ENCODE measurements at places on chromosomes 11 and 22. TPM values are rescaled to one million over a fixed set of nuclear protein-coding genes. Genes with fewer than 3 reads are reported as not detected.

DNA sequence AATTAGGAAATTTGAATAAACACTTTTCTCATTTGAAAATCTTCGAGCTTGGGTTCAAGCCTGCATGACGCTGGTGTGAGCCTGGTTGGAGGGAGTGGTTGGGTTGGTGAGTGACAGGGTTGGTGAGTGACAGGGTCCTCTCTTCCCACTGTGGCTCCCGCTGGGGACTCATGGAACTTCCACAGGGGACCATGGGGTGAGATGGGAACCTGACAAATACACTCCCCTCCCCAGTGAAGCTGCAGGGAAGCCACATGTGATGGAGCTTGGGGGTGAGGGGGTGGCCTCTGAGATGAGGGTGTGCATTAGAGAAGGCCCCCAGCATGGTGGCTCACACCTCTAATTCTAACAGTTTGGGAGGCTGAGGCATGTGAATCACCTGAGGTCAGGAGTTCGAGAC, 66.8 kb downstream of the RTL6 start:
- no peak for DNase-seq

GRCh38 chr22:45164270-45165088, 754 bp downstream of the NUP50 start:
- DNase-seq = no peak

- peak; percentile 58 for DNase-seq
Observed at GRCh38 chr11:75583718-75584658, 21.9 kb downstream of the SERPINH1 start.

DNA sequence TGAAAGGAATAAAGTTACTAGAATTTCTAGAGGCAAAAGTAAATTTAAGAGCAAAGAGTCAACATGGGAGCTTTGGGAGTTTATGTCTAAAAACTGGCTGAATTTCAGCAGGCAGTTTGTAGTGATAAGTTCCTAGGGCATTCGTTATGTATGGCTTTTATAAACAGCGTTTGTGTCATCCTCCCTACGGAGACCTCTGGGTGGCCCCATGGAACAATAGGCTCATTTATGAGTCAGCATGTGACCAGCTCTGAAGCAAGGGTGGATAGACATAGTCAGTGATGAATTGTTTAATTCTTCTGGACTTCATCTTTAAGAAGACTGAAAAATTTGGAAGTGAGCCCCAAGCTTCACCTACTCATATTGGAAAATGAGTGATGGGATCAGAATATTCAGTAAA, 37.1 kb downstream of the SVIP start:
- peak; percentile 19 for DNase-seq

- no peak for DNase-seq
Observed at GRCh38 chr11:103085758-103086365, 6.1 kb downstream of the DCUN1D5 start.

DNA sequence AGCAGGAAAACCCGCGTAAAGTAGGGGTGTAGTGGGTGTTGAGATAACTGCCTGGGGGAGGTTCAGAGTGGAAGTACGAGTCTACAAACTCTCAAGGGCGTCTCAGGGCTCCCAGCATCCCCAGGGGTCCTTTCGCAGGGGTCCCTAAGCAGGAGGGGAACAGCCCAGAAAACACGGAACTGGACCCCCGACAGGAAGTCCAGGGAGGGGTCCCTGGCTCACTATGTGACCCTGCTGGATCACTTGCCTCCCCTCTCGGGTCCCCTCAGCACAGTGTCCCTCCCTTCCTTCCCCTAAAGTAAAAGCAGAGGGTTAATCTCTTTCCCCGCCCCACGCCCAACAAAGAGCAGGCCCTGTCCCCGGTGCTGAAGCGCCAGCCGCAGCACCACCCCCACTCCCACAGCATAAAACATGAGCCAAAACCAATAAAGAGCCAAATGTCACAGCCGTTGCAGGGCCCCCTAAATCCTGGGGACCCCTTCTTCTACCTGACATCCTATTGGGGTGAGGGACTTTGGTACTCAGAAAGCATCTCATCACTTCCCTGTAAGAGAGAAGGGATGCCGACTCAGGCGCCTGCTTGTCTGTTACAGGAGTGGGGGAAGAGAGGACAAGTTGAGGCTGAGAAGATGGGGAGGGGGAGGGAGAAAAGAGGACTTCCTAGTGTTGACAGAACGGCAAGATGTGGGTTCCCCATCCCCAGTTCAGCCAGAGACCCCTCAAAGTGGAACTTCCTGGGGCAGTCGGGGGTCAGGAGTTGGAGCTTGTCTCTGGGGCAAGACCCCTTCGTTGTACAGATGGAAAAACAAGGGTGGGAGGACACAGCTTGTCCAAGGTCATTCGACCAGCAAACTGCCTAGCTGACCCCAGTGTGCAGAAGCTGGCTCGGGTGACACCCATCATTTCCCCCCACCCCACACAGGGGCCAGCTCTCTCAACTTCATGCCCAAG, 1.4 kb upstream of the NEFH start:
- no peak for DNase-seq

GRCh38 chr11:17296852-17297559, 20.5 kb downstream of the NUCB2 start:
- no peak for DNase-seq

DNA sequence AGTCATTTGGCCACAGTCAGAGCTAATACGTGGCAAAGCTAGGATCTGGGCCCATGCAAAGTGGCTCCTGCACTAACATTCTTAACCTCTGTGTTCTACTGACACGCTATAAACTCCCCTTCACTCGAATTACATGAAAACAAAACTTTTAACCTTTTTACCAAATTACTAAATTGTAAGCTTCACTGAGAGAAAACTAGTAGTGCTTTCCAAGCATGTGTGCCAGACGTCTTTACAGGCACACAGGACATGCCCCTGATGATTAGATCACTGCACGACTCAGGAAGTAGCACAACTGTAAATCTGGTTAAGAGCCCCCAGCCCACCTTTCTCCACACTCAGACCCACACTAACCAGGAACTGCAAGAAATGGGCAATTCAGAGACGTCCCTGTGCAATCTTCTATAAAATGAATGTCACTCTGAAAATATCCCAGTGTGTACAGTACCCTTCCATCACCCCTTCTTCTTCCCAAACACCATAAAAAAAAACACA, 16.1 kb downstream of the PHF21A start:
- DNase-seq = no peak

GRCh38 chr11:20723366-20723765, 54.0 kb downstream of the NELL1 start:
- no peak for DNase-seq

- no peak for DNase-seq
Observed at GRCh38 chr11:35057926-35058668, 80.9 kb upstream of the CD44 start.

- DNase-seq = no peak
Observed at GRCh38 chr11:88378422-88379066, 41.0 kb upstream of the CTSC start.

GRCh38 chr22:33299245-33299956, 241.2 kb upstream of the SYN3 start:
- DNase-seq = no peak

- DNase-seq = peak; percentile 63
Observed at GRCh38 chr11:71452199-71453036, 585 bp upstream of the NADSYN1 start.

DNA sequence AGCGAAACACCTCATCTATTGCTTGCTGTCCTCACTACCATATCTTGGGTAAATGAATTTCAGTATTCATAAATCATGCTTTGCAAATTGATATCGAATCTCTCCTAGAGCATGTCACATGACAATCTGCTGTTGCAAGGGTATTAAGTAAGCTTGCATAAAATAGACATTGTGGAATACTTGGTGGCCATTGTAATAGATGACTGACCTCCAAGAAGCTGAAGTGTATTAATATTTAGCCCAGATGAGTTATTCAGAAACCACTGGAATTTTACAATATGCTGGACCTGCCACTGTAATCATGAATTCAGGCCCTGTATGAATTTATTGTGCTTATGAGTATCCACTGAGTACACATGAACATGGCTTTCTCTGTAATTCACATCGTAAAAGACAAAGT, 289.7 kb upstream of the ARHGAP42 start:
- no peak for DNase-seq

GRCh38 chr11:34044664-34045485, 6.7 kb upstream of the CAPRIN1 start:
- DNase-seq = no peak

Gene SLC22A25
- total RNA-seq = 2.0 TPM

Gene ZNF215
- total RNA-seq = 1.5 TPM

Gene TRIM48
- total RNA-seq = not detected

Gene RGL4
- total RNA-seq = 0.49 TPM

Gene ADM
- total RNA-seq = 27.2 TPM

Gene MMP8
- total RNA-seq = not detected

Gene FAT3
- 1.4 TPM for total RNA-seq

Gene TNNI2
- 73.7 TPM for total RNA-seq

Gene FXYD6
- total RNA-seq = 185 TPM

Gene EED
- total RNA-seq = 30.5 TPM

Data from mucosa of gallbladder (tissue), 1 donor.